ENCODE measurements at places on chromosomes 12 and 14.
A peak's percentile ranks its signal among the peaks of the same experiment; 100 is the strongest.

GRCh38 chr12:5204271-5204670 is 160.6 kb downstream of the KCNA5 start:
- no peak for DNase-seq

DNA sequence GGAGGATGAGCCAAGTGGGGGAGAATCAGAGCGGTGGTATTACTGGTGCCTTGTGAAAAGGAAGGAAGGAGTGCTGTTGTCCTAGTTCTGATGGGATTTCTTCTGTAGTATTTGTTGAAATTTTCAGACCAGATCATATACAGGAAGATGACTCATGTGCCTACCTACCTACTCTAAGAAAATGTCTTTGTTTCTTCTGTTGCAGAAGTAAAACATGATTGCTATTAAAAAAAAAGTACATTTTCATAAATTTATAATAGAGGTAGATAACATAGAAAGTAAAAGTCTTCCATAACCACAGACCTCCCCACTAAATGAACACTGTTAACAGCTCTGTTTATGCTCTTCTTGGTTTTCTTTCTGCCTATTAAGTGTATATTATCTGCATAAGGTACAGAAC is 26.9 kb downstream of the SAMD4A start:
- peak; percentile 18 for DNase-seq

GRCh38 chr12:84653482-84653881 is 259.1 kb downstream of the SLC6A15 start:
- no peak for DNase-seq

GRCh38 chr12:31849090-31849687 is 110.0 kb upstream of the RESF1 start:
- DNase-seq: peak; percentile 1
